SHP77 (cell line): ENCODE measurements at places on chromosomes 1 and 21.

- no peak for DNase-seq
Measured at GRCh38 chr1:236120721-236121153, 21.6 kb upstream of the GPR137B start.

- no peak for DNase-seq
Measured at GRCh38 chr1:248804771-248805681, 20.7 kb downstream of the SH3BP5L start.

GRCh38 chr1:22612671-22613571, 23.5 kb upstream of the C1QA start:
- DNase-seq: peak; percentile 45

DNA sequence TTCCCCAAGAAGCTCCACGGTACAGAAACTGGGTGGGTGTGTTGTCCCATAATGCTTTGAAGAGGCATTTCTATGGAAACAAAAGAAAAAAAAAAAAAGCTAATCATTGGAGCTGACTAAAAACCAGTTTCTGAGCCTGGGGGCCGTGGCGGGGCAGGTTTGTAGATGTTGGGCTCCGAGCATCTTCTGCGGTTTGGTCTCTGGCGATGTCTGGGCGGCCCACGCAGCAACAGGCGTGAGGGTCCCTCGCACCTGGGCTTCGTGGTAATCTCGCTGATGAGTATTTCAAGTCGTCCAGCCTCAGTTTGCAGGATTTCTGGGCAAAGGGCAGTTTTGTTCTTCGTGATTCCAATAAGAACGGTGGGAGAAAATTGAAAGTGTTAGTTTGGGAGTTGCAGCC, 6.8 kb downstream of the TP73 start:
- DNase-seq: no peak
